Peyer's patch (tissue), 4 donors: ENCODE measurements at places on chromosomes 4 and X. TPM values are rescaled to one million over a fixed set of nuclear protein-coding genes. Genes with fewer than 3 reads are reported as not detected.

GRCh38 chr4:37747772-37748330 is 61.7 kb upstream of the RELL1 start:
- no peak overlapping the region for H3K4me3 ChIP-seq
- DNase-seq: no peak
- H3K4me1 ChIP-seq: no peaks in the 10 kb centered on the region

GRCh38 chr4:160716551-160716950 is 1447.2 kb downstream of the FSTL5 start:
- H3K36me3 ChIP-seq: no peaks in the 10 kb centered on the region
- no peak overlapping the region for H3K27ac ChIP-seq
- no peak for DNase-seq
- no peaks in the 10 kb centered on the region for H3K4me1 ChIP-seq
- no peaks in the 10 kb centered on the region for H3K27me3 ChIP-seq

- no peak for DNase-seq
- H3K36me3 ChIP-seq: no peaks in the 10 kb centered on the region
- no peaks in the 10 kb centered on the region for H3K4me1 ChIP-seq
- H3K27ac ChIP-seq: no peak overlapping the region
Observed at GRCh38 chrX:133085785-133086184, 11.1 kb downstream of the USP26 start.

- DNase-seq: no peak
- H3K4me1 ChIP-seq: no peaks in the 10 kb centered on the region
- peak overlapping the region; percentile 62 for H3K4me3 ChIP-seq
- H3K27ac ChIP-seq: peak overlapping the region; percentile 85
- no peaks in the 10 kb centered on the region for H3K36me3 ChIP-seq
Observed at GRCh38 chrX:71533516-71533850, 579 bp downstream of the OGT start.

- no peaks in the 10 kb centered on the region for H3K36me3 ChIP-seq
- H3K27ac ChIP-seq: no peak overlapping the region
- no peak for DNase-seq
- H3K4me1 ChIP-seq: no peaks in the 10 kb centered on the region
- no peaks in the 10 kb centered on the region for H3K27me3 ChIP-seq
- no peak overlapping the region for H3K4me3 ChIP-seq
Observed at GRCh38 chrX:39550795-39551361, 546.9 kb downstream of the BCOR start.

Gene FRG2
- total RNA-seq: not detected

Gene HELT
- not detected for total RNA-seq
